ENCODE measurements at places on chromosomes 13 and 19.

DNA sequence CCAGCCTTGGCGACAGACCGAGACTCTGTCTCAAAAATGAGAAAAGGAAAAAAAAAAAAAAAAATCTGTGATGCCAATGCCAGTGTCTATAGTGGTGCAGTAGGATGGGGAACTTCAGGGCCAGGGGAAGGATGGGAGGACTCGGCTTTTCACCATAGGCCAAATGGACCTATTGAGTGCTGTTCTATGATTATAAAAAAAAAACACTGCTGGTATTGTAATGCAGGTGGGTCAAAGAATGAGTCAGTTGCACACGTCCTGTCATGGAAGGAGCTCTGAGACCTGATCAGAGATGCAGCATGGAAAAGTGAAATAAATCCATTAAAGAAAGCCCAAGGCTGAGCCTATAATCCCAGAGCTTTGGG lies 7.0 kb downstream of the DNAJB1 start:
- no peak for DNase-seq

DNA sequence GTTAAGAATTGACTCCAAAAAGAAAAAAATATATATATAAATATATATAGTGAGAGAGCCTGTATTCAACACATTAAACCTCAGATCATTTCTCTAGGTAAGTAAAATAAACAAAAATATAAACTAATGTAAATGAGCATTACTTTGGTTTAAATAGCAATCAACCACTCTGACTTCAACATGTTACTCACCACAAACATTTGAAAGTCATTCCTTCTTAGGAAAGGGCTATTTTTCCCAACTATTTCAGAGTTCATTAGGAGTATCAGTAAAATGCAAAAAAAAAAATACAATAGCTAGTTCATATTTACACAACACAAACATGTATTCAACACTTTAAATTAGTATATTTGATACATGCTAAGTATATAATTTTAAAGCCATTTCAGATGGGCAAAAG lies 40.5 kb downstream of the KLF12 start:
- DNase-seq = no peak

DNA sequence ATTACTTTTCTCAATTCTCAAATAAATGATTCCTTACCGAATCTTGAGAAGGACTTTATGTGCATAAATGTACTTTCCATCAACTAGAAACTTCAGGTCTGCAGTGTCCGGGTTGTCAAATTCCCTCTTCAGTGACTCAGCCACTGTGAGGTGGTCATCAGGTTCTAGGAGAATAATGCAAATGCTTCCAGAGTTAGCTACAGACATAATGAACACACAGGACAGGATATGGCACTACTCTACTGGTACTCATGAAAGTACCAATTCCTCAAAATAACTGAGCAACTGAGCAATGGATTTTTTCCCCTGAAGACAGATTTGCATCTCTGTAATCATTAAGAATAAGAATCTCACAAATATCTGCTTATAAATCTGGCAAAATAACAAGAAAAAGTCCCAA lies 31.2 kb downstream of the RCBTB2 start:
- no peak for DNase-seq

DNA sequence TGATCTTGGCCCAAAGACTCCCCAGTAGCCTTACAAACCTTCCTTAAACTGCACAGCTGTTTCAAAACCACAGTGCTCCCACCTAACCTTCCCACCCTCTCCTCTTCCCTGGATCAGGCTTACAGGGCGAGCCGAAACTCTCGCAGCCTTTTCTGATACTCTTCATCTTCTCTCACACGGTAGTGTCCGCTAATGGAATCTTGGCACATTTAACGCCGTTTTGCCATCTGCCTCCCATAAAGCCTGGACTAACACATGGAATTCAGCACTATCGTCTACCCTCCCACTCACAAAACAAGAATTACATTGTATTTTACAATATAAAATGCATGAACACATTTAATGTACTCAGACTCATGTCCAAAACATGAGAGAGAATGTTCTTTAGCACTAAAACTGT lies 135.9 kb downstream of the RAP2A start:
- DNase-seq = no peak

Measured in stimulated activated CD4-positive, alpha-beta T cell treated with anti-CD3 and anti-CD28 coated beads, Interleukin-1b, Interleukin-23, amount 100 ng/mL, for 1 hour (primary cell).